ENCODE measurements at places on chromosomes 16 and 17.

DNA sequence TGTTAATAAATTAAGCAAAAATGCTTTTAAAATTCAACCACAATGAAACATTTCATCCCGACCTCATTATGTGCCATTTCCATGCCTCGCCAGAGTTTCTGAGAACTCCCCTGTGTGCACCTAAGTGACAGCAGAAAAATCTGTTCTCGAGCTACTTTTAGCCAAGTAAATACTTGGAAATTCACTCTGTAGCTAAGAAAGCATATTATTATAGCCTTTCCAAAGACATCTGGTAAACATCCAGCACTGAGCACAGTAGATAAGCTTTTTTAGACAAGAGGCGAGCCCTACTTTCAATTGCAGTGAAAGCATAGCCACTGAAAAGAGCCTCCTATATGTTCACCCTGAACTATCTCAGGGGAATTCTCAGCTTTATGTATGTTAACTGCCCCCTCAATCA lies 242.8 kb upstream of the PSMD7 start:
- no peak for DNase-seq

DNA sequence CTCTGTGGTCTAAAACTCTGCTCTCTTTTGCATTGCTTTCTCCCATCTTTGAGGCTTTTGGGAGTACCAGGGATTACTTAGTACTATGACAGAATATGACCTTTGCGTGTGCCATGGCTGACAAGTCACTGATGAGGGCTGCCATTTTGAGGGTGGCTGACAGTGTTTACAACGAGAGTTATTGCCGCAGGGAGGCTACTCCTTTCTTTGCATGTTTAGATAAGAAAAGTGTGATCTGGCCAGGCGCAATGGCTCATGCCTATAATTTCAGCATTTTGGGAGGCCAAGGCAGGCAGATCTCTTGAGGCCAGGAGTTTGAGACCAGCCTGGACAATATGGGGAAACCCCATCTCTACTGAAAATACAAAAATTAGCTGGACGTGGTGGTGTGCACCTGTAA lies 77.5 kb downstream of the GSG1L start:
- DNase-seq = no peak

- DNase-seq = no peak
These were observed 33.6 kb downstream of the TEKT5 start for GRCh38 chr16:10660950-10661635.

GRCh38 chr16:14436401-14436955 lies 193.6 kb downstream of the PARN start:
- DNase-seq = no peak

DNA sequence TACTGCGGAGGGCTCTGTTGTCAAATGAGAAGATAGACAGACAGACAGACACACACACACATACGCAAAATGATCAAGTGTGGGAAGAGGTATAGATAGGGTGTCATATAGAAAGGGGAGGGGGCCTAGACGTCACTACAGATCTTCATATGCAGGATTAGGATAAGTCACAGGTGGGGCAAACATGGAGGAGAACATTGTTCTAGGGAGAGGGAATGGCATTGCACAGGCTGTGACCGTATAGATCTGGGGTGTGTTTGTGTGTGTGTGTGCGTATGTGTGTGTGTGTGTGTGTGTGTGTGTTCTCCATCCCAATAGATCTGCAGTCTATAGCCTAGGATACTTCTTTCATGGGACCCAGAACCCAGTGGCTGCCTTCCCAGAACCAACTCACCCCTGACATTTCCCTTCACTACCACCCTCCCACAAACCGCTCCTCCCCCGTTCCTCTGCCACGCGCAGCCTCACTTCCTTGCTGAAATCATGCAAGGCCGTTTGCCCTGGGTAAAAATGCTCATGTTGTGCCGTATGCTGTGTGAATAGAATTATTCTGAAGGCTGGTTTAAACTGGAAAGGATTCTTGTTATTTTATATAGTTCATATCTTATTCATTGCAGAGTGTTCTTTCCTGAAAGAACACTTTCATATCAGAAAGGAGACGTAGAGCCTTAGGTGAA lies 50.5 kb upstream of the CCL1 start:
- no peak for DNase-seq

DNA sequence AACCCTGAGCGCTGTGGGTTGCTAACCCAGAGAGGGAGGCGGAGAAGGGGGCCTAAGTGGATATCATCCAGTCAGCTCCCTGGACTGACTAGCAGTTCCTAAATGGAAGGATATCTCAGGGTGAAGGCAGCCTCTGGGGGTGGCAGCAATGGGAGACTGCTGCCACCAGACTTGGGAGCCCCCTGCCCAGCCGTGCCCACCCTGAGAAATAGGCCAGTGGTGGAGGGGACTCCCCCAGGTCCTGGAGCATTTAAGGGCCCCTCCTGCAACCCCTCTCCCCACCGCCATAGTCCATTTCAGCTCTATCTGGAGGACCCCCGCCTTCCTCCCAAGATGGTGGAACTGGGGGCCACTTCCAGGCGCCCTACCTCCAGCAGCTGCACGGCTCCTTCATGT lies 8.4 kb downstream of the TSPOAP1 start:
- no peak for DNase-seq

- no peak for DNase-seq
These were observed 1.6 kb downstream of the RPTOR start for GRCh38 chr17:80546267-80546666.

GRCh38 chr17:72472106-72472505 lies 351.3 kb downstream of the SOX9 start:
- no peak for DNase-seq

DNA sequence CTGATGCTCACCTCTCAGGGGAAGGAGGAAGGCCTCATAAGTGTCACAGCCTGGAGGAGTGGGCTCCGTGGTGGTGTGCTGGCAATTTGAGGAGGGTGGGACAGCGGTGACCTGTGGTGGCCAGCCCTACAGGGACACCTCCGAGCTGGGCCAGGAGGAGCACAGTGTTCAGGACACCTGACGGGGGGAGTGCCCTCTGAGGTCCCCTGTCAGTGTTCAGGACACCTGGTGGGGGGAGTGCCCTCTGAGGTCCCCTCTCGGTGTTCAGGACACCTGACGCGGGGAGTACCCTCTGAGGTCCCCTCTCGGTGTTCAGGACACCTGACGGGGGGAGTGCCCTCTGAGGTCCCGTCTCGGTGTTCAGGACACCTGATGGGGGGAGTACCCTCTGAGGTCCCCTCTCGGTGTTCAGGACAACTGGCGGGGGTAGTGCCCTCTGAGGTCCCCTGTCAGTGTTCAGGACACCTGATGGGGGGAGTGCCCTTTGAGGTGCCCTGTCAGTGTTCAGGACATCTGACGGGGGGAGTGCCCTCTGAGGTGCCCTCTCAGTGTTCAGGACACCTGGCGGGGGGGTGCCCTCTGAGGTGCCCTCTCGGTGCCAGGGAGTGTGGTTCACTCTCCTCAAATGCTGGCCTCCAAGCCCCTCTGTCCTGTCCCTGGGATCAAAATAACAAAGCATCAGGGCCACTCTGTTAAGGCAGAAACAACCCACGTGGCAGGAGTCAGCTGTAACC lies 73.4 kb upstream of the ZNF469 start:
- DNase-seq = no peak

GRCh38 chr17:43326490-43327275 lies 72.1 kb upstream of the ARL4D start:
- DNase-seq = no peak

DNA sequence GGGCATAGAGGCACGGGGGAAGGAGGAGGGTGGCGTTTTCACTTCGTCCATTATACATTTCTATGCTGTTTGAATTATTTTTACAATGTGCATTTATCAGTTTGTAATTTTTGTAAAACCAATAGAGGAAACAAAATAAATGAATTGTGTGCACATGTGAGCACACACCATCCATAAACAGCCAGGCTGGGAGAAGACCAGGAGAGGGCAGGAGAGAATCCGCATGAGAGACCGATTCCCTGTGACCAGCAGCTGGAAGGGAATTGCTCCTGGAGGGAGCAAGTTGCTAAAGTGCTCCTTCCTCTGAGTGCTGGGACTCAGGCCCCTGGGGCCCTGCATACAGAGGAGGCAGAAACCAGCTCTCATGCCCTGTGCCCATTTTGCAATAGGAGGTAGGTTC lies 126.0 kb downstream of the ABCC12 start:
- no peak for DNase-seq

- DNase-seq = no peak
These were observed 22.5 kb downstream of the EIF4A3 start for GRCh38 chr17:80124351-80124981.

- DNase-seq = no peak
These were observed 32.9 kb downstream of the PGS1 start for GRCh38 chr17:78411241-78411857.

GRCh38 chr17:48564188-48565021 lies 13.7 kb downstream of the HOXB4 start:
- DNase-seq = no peak

DNA sequence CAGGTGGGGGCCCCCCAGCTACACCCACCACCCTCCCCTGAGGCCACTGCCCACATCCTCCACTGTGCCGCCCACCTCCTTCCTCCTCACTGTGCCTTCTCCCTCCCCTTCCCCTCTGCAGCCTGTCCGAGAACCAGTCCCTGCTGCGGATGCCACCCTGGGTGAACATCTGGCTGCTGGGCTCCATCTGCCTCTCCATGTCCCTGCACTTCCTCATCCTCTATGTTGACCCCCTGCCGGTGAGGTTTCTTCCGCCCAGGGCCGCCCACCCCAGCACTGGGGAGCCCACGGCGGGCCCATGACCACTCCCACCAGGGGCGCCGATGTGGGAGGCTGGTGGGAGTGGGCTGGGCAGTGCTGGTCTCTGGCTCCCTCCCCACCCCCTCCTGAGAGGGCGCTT lies 22.1 kb downstream of the RABEP2 start:
- no peak for DNase-seq

DNA sequence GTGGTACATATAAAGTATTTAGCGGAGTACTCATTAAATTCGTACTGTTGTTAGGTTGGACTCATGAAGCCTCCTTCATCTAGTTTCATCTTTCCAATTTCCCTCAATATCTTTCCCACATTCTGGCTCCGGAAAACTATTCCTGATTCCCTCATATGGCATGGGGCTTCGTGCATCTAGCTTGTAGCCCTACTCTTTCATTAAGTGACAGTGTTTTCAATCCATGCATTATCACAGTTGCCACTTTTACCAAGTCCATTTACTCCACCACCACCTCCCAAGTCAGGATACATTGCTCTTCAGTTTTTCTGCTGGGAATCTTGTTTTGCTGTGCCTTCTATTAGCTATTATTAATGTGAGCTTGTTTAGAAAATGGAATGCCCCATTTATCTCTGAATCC lies 1032.1 kb upstream of the RBFOX1 start:
- DNase-seq = no peak

DNA sequence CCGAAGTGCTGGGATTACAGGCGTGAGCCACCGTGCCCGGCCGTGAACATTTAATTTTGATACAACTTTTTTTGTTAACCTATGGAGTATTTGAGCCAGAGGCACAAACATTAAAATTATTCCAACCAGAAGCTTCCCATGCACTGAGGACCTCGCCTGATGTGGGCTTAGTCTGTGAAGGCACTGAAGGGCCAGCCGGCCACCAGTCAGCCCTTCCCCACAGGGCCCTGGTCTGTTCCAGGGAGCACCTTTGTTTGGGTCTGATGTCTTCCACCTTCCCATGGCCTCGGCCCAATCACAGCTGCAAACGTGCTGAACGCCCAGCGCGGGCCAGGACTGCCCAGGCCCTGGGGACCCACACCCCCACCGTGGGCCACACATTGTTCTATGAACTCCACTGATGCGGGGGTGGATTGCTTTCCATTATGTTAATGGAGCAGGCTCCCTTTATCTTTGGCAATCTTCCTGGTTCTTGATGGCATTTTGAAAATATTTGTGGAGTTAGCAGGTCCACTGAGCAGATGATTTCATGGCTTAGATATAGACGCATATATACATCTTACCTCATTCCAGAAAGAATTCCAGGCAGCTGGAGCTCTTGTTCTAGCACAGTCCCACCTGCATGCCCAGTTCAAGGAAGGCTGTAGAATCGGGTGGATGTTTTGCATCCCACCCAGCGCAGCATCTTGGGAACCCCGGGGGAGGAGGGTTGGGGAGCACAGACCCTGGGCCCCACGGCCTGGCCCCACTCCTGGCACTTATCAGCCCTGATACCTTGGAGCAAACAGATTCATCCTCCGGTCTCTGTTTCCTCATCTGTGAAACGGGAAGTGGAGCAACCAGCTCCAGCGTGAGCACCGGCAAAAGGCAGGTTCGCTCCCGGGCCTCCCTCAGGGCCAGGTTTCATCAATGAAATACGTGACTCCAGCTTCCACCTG lies 14.5 kb downstream of the SPIRE2 start:
- no peak for DNase-seq
